Inflammatory macrophage treated with lipopolysaccharide for 1 hour (primary cell): ENCODE measurements at places on chromosomes 3 and 15.

DNA sequence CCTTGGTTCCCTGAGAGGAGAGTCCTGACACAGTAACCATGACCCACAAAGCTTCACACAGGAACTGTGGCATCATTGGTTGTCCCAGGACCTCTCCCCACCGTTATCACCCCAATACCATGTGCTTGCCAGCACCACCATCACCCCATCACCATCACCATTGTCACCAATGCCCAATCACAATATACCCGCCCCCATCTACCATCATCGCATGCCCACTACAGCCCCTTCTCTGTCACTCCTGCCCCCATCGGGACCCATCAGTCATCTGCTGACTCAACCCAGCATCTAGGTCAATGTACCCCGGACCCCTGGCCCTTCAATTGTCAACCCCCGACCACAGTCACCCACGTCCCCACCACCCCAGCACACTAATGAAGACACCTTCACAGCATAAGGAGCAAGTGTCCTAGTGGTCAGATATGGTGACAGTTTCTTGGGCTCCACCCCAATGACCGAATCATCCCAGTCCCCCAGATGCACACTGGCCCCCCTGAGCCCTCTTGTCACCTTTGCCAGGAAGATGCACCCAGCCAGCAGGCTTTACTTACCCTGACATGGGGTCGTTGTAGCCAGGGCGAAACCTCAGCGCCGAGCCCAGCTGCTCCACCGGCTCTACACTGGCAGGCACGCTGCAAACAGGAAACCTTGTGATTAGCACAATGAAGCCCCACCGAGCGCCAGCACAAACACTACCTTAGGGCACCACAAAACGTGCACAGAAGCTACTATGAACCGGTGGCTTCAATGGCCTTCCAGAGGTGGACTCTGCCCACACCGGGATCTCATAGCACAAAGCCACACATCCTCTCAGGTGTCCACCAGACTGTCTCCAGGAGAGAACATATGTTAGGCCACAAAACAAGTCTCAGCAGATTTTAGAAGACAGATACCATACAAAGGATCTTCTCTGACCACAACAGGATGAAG, 25.1 kb downstream of the SHISA5 start:
- DNase-seq, result no peak

DNA sequence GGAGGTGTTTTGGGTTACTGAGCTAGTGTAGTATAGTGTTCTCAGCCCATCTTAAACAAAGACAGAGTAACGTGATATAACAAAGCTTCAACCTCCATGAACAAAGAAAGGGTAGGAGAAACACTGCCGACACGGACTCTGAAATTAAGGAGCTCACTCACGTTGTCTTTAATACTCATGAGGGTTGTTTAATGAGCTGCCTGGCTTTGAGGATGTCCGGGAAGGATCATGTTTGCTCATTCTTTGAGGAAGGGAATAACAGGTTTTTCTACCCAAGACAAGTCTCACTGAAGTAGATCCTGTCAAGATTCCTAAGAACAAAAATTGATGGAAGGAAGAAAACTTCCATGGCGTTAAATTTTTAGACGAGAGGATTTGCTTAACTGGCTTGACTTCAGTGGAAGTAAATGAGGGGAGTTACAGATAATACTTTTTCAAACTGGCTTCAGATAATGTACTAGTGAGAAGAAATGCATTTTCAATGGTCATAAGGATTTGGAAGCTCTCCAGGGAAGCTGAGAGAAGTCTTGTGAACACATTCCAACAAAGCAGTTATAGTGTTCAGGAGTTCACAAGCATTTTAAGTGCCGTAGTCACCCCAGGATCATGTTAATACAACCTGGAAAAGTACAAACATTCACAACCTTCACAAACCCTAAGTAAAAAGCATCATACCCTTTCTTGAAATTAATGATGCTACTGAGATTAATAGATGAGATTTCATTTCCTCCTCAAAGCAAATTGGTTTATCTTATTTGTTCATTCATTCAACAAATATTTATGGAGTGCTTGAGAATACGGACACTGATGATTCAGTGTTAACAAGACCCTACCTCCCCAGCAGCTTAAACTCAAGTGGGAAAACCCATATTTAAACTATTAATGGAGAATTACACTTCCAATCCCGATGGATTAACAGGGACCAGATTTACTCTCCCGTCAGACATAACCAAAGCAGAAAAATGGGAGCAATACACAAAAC, 101.5 kb downstream of the SHQ1 start:
- no peak for DNase-seq

GRCh38 chr3:69888040-69888942, 111.2 kb upstream of the SAMMSON start:
- no peak for DNase-seq

- DNase-seq, result no peak
Observed at GRCh38 chr3:109984976-109985375, 647.6 kb upstream of the DPPA4 start.
